ENCODE measurements at places on chromosomes 5 and 9.

DNA sequence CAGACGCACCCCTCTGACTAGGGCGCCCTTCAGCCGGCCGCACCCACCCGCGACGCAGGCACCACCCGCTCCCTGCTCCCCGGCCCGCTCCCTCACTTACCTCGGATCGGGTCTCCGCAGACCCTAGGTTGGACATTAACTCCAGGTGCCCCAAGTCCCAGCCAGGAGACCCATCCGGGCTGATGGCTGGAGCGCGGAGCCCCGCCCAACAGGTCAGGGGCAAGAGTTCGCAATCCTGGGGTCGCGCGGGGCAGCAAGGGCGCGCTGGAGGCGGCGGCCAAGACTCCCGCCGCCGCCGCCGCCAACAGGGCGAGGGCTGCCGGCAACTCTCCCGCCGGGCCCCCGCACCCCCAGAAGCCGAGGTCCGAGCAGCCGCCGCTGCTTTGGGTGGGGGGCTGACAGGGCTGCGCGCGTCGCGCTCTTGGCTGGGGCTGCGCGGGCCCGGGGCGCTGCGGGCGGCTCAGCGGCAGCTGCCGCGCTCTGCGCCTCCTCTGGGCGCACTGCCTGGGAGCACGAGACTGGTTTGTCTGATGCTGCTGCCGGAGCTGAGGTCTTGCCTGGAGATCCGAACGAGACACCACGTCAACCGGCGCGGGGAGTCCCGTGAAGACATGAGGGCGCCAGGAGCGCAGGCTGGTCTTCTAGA, at the start of gene GDNF:
Gene GDNF, minus strand, starts transcription at position 635 of the 646 bp plus-strand sequence. CDS start 5,245 bp downstream, outside the sequence.
- no peak for DNase-seq

DNA sequence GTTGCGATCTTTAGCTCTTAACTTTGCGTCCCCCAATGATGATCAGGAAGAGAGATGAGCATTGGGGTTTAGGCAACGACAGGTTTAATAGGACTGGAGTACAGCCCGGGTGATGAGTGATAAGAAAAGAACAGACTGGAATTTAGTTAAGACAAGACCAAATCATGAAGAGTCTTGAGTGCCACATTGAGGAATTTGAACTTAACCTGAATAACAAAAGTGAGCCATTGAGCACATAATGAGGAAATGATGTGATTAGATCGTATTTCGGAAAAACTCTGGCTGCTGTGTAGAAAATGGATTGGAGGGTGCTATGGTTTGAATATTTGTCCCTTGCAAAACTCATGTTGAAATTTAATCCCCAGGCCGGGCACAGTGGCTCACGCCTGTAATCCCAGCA, 83.2 kb upstream of the MELK start:
- DNase-seq, result no peak

DNA sequence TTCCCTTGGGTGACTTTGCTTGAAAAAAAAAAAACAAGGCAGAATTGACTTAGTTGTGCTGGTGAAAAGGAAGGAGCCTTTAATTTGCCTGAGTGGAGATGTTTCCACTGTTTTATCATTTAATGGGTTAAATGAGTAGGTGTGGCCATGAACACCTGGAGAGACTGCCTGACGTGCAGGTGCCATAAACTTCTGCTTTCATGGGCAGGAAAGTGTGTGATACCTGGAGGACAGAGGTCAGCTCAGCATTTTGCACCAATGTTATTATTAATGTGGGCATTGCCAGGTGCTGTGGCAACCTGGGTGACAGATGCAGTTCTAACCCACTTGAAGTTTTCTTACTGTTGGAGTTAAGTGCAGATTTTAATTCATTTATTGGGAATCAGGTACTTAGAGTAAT, 145.4 kb downstream of the CD180 start:
- DNase-seq, result no peak

DNA sequence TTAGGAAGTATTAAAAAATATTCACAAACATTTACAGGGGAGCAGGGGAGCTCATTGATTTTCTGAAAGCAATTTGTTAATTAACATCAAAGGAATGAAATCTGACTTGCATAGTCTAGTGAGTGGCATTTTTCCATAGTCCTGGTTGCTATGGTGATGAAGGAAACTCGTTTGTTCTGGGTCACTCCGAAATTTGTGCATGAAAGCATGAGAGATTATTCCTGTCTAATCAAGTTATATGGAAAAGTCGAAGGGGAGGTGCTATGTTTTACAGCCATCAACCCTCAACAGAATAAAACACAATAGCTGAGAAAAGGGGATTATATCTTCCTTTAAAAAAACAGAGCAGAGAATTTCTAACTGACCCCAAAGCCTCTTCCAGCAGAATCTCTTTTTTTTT, 1495.7 kb upstream of the WWC1 start:
- DNase-seq, result no peak

- DNase-seq, result no peak
These were observed 7.8 kb upstream of the TPM2 start for GRCh38 chr9:35697486-35697885.

DNA sequence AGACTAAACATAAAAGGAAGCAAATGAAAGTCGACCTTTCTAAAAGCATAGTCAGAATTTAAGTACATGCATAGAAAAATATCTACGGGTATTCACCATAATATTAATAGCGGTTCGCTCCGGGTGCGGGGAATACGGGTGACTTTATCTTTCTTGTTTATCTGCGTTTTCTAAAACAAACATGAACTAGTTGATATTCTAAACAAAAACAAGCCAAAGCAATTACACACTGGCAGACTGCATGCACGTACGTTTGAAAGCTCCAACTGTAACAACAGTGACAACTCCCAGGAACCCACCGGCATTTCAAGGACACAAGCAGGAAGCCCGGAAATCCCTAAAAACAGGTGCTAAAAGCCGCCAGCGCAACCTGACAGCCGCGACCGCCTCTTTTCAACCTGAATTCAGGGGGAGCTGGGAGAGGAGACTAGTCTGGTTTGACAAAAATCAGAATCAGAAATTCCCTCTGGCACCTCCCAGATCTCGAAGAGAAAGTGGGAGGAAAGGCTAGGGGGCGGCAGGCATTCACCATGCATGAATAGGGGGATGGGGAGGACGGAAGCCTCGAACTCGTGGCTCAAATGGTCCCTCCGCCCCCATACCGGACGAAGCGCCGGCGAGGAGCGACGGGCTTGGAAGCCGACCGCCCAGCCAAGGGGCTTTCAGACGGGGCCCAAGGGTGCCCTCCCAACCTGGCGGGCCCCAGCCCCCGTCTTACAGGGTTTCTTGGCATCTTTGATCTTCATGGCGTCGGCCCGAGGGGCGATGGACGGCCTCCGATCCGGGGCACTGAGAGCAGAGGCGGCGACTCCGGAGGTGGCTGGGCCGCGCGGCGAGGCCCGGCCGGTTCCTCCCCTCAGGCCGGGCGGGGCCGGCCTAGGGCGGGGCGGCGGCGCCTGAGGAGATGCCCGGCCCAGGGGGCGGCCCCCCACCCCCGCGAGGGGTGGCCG, at the start of gene PANK3:
Gene PANK3, minus strand, starts transcription at position 831 of the 950 bp plus-strand sequence. Its CDS starts 85 bp downstream, at position 746.
- DNase-seq, result no peak

DNA sequence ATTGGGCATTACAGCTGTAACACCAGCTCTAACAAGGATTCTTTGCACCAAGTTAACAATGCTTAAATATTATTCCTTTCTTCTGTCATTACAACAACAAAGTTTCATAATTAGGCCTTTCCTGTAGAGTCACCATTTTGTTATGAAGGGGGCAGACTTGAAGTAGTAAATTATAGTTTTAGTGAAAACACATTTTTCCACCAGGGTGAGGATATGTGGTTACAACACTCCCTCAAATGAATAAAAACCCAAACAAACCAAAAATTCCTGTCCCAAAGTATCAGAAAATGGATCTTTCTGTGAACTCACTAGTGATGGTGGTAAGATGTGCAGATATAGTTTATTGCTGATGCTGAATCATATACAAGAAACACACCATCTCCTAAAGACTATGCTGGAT, 250.5 kb upstream of the TUT7 start:
- no peak for DNase-seq

GRCh38 chr5:32088214-32088613, 85.9 kb downstream of the GOLPH3 start:
- DNase-seq, result no peak

- DNase-seq, result no peak
These were observed 415.1 kb downstream of the MLLT3 start for GRCh38 chr9:20207176-20207575.

GRCh38 chr5:4984461-4984860, 155.7 kb upstream of the ADAMTS16 start:
- DNase-seq, result no peak

DNA sequence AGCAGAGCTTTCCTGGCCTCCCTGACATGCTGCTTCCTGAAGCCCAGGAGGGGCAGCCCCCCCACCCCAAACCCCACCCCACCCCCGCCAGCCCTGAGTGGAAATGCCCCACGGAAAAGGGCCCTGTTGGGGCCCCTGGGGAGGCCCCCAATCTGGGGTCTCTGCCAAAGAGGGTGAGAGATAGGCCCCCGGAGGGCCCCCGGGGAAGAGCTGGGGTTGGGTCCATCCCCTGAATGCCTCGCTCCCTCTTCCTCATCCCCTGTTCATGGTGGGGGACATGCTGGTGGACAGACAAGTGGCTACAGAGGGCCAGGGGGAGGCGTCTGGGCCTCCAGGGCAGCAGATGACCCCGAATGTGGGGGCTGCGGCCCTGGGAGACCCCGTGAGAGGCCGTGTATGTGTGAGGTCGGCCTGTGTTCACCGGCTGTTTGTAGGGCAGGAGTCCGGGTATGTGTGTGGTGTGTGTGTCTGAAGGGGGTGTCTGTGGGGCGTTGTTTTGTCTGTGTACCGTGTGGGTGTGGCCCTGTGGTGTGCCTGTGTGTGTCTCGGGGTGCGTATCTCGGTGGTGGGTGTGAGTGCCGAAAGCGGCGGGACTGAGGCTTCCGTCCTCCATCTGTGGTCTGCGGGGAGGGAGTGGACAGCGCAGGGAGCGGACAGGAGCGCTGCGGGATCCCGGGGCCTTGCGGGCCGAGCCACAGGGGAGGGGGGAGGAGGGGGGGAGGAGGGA, 11.3 kb downstream of the C9orf50 start:
- no peak for DNase-seq

GRCh38 chr9:17280350-17281012, 145.6 kb downstream of the CNTLN start:
- DNase-seq, result no peak

- peak; percentile 65 for DNase-seq
These were observed 1.5 kb upstream of the OLFM1 start for GRCh38 chr9:135085830-135086546.

DNA sequence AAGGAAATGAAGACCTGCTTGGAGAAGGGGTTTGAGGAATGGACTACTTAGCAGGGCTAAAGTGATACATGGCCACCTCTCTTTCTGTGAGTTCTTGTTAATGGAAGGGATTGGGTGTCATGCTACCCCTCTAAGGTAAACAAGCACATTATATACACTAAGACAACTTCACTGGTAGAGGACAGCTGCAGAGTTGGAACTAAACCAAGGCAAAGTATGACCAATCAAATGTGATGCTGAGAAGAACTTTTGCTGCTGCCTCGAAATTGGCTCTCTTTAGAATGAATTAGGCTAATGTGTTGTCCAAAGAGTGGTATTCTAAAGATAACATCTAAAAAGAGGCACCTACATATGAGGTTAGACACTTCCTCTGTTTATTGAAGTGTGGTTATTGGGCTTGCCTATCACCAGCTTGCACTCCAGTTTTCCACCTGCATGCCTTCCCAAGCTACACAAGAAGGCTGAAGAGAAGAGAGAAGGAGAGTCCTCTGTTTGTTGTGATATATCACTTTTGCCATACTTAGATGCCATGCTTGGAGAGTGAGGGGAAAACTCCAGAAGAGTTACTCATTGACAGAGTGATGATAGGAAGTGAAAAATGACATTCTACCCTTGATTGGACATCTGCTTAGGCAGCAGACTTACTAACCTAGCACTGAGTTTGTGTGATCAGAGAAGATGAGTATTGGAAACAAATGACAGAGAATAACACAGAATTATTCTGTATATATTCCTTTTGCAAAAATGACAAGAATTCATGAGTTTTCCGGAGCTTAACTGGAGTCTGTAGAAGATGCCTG, 536.1 kb downstream of the ZNF608 start:
- no peak for DNase-seq

DNA sequence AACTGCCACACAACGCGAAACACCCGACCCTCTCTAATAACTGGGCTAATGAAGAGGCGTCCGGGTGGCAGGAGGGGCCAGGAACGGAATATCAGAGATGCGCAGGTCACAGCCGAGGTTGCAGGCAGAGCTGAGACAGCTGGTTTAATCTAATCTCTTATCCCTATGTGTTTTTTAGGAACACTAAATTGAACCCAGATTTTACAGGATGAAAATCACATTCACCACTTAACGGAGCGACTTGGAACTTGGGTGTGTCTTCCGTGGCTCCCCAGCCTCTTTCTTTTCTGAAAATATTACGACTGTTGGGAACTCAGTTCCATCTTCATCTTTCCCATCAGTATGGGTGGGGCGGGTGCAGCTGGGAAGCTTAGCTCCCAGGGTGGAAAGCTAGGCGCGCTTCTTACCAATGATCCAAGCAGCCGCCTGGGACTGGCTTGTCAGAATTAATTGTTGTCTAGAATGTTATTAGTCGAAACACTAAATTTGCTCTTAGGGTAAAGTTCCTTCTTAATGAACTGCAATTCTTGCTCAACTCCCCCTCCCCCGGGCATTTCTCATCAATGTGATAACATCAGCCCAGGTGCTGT, 92.5 kb downstream of the IRX2 start:
- no peak for DNase-seq

DNA sequence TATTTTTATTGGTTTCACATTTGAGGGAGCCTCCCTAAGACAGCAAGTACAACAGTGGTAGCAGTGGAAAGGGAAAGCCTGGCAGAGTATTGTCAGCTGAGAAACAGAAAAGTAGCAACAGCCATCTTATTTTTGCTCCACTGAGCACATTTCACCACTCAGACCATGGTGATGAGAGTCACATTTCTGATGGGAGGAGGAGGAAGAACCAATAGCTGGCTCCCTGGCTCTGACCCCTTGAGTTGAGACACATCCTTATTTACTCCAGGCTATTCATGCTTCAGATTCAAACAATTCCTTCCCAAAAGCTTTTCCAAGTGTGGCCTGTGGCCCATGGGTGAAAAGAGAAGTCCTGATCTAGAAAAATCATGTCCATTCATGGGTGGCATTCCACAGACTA, 236.3 kb downstream of the ARHGAP26 start:
- no peak for DNase-seq

DNA sequence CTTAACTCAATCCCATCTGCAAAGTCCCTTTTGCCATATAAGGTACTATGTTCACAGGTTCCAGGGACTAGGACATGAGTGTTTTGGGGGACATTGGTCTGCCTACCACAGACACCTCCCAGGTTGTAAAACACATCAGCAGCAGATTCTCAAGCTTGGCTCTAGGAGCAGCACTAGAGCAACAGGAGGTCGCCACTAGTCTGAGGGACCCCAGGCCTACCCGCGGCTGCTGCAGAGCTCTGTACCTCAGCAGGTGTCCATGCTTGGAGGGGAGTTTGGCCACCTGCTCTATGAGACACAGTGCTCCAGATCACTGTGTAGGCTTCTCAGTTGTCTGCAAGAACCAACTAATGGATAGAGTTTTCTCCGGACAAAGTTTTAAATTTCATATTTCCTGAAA, 262.2 kb upstream of the ARRDC3 start:
- DNase-seq, result no peak
